ENCODE measurements at places on chromosomes 2 and 18.

- DNase-seq: no peak
Observed at GRCh38 chr2:128311216-128311754, 7.4 kb downstream of the HS6ST1 start.

DNA sequence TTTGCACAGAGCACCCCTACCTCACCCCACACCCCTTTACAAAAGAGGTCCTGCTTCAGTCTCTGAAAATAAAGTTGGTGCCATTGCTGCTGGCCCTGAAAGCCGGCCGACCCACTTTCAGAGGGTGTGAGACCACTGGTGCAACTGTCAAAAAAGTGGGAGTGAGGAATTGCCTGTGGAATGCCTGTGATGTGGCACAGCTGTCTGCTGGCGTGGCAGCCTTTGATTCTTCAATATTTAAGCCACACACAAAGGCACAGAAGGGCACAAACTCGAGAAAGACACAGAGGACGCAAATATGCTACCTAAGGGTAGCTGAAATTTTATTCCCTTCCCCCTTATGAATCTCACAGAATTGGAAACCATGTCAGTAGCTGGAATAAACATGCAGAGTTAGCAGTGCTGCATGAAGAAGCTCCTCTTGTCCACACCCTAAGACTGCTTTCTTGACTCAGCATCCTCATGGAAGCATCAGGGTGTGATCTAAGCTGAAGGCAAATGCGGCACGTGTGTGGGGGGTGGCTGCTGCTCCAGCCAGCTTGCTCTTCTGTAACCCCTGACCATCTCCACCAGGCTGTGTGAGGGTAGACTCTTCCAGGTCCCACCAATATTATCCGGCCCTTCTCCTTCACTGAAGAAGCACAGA lies 92.3 kb downstream of the CELF4 start:
- no peak for DNase-seq

GRCh38 chr2:219949053-219949452 lies 321.6 kb downstream of the SLC4A3 start:
- no peak for DNase-seq

DNA sequence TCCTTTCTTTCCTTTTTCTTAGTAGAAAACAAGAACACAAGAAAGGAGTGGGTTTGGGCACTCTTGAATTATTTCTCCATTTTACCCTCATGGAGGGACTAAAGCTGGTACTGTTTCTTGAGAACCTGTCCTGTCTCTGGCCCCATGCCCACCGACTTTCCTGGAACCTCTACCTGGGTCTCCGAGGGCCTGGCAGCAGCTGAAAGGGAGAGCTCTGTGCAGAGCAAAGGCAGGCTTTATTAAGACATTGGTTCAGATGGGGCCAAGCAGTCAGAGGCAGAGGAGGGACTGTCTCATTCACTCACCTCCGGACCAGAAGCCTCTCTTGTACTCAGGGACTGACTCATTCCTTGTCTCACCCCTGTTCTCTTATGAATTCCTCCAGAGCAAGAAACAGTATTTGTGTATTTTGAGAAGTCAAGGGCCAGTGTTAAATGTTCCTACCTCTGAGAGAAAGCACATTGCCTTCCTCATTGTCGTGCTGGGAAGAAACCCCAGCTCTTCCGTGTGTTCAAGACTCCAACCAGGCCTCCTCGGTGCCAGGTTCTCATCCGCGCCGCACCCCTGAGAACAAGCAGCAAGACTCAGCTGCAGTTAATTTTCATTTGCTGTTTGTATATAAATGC lies 201.9 kb upstream of the NT5C1B start:
- DNase-seq: no peak

DNA sequence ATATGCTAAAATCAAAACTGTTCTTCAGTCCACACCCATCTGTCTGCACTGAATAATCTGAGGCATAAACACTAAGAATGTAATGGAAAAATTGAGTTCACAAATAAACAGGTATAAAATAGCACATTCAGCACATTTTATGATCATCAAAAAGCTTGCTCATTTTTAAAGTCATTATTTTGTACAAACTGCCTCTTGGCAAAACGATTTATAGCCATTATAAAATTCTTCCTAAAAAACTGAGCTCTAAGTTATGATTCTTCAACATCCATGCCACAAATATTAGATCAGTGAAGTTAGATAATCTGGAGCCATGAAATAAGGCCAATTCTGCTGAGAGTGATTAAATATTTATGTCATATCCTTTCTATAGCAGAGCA lies 233.5 kb downstream of the DYM start:
- DNase-seq: no peak

GRCh38 chr2:54957321-54957999 lies 92.8 kb downstream of the RTN4 start:
- DNase-seq: no peak

DNA sequence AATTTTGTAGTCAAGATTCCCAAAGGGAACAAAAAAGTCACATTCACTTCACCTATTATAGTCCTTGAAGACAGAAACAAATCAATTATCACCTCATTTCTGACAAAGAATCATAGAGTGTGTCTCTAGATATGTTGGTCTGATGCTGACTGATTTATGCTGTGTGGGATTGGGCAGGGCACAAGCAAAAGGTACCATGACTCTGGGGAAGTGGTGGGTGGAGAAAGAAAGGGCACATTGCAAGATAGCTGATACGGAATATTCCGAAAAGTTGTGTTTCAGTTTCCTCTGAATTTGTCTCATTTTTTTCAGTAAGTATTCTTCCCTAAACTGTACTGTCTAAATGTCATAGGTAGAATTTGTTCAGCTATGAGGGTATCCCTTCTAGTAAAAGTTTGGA lies 268.0 kb downstream of the MREG start:
- DNase-seq: no peak

GRCh38 chr2:130231656-130232055 lies 33.4 kb upstream of the TUBA3E start:
- DNase-seq: no peak

DNA sequence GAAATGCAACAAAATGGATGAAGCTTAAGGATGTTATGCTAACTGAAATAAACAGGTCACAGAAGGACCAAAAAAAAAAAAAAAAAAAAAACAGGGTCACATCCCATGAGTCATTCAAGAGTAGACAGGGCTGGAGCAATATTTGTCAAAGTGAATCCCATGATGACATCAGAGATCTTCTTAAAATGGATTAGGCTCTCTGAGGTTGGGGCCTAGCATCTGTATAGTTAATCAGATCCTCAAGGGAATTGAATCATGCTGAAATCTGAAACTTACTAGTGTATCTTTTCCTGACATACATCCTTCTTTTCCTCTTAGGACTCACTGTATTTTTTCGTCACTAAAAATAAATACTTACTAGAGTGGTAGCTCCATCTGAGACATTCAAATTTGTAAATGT lies 380.6 kb upstream of the NXPH2 start:
- DNase-seq: no peak

GRCh38 chr2:28644760-28645159 lies 106.9 kb upstream of the PPP1CB start:
- DNase-seq: no peak

GRCh38 chr2:172953970-172954852 lies 121.4 kb upstream of the MAP3K20 start:
- DNase-seq: no peak

GRCh38 chr18:58682429-58683069 lies 11.3 kb downstream of the MALT1 start:
- no peak for DNase-seq

DNA sequence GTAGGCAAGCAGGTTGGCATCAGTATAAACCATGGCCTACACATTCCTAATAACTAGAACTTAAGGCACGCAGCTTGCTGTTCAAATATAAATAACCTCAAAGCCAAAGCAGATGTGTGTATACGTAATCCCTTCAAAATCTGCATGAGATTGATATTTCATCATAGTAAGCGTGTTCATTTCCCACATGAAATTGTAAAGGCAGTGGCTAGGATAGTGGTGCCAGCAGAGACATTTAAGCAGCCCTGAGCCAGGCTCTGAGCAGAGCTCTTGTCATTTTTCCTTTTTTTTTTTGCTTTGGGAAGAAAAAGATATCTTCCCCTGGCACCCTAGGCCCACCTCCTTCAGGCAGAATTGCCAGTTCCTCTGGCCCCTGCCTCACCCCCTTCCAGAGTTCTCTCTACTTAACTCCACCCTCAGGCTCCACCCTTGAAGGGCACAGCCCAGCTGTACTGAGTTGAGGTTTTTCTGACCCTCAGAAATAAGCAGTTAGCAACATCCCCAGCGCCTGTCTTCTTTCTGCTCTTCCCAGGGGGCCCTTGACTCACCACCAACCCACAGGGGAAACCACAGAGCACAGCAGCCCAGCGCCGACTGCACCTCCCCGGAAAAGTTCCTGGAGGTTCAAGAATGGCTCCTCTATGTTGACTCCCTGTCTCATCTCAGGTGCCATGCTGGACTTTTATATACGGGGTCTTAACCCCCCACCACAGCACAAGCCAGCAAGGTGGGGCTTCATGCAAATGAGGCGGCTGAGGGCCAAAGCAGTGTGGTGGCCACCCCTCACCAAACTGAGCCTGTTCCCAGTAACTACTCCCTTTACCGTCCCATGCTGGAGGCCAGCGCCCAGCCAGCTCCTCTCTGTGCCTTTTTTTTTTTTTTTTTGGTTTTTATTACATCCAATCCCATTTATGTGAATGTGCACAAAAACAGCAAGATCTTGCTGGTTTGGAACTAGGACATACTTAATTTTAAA lies 84.7 kb downstream of the EHD3 start:
- no peak for DNase-seq
